ENCODE measurements at places on chromosomes 7 and 10. TPM values are rescaled to one million over a fixed set of nuclear protein-coding genes. Genes with fewer than 3 reads are reported as not detected.

DNA sequence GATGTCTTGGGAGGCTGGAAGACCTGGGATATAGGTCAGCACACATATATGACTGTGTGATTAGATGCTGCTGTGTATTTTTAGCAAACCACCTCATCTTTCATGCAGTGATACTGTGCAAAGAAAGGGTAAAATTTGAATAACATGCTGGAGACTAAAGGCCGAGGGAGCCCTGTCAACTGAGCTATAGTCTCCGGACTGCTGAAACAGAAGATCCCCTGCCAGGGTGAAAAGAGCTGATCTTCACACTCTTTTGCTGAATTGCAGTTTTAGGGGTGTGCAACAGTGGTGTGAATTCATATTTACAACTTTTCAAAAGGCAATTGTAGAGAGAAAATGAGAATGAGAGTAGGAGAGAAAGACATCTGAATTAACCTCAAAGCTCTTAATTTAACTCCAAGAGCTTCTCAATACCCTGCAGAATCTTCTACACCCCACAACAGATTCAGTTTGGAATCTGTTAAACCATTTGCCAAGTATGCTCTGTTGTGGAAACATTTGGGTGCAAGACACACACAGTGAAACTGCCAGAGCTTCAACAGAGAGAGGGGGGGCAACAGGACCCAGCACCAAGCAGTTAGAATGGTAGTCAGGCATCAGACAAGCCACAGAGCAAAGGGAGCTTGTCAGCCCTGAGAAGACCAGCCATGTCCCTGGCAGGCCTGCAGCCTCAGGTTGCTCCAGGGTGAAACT, 190.1 kb upstream of the STK17A start:
- DNase-seq, result peak; percentile 57

The EN2 gene
- under 0.01 TPM for total RNA-seq

- no peak for DNase-seq
These were observed 154.2 kb downstream of the PKD1L1 start for GRCh38 chr7:47794016-47794415.

GRCh38 chr7:4613846-4614548, 68.1 kb upstream of the FOXK1 start:
- peak; percentile 34 for DNase-seq

GRCh38 chr7:104074529-104074928, 85.1 kb upstream of the RELN start:
- DNase-seq, result no peak

The PLPP4 gene
- total RNA-seq, result 5.3 TPM

DNA sequence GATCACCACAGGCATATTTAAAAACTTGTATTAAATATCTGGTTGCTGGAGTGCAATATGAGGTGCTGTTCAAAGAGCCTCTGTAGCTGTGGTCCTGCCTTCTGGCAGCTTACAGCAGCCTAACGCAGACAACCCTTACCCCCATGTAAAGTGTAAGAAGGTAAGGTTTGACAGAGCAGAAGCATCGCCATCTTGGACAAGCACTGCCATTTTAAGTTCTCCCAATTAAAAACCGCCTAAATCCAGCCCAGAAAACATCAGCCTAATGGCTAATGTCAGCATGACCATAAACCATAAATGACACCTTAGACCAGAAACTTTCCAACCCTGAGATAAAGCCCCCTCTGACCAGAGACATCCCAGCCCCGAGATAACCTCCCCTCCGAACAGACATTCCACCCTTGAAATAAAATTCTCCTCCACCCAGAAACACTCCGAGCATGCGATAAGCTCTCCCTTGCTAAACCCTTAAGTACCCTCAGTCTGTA, 5.3 kb upstream of the OIT3 start:
- DNase-seq, result no peak

GRCh38 chr10:124220971-124221355, 127.6 kb upstream of the CHST15 start:
- DNase-seq, result no peak

- DNase-seq, result no peak
These were observed 31.8 kb upstream of the SHH start for GRCh38 chr7:155844019-155844453.

- DNase-seq, result no peak
These were observed 165.6 kb upstream of the FAM3C start for GRCh38 chr7:121561717-121562116.

DNA sequence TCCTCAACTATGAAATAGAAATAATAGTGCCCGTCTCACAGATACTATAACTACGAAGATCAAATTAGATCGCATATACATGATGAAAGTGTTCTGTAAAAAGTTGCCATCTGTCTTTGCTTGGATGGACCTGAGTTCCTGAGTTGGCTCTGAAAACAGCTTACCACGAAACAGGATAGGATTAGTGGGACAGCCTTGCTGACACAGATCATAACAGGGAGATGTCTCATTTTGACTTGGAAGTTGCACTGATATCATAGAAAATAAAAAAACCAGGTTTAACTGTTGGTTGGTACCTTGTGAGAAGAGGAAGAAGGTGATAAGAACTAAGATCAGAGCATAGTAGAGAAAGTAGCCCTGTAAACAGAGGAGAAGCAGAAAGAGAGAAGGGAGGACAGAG, 79.3 kb upstream of the AGBL3 start:
- DNase-seq, result no peak

GRCh38 chr7:99080679-99081078, 63.2 kb downstream of the SMURF1 start:
- DNase-seq, result no peak

The RAB19 gene
- 0.49 TPM for total RNA-seq
